ENCODE measurements at places on chromosomes 3 and 15.

GRCh38 chr3:149401926-149402310 lies 24.5 kb upstream of the TM4SF1 start:
- no peak for DNase-seq

- peak; percentile 79 for DNase-seq
These were observed 728 bp downstream of the CRTC3 start for GRCh38 chr15:90530250-90531051.

DNA sequence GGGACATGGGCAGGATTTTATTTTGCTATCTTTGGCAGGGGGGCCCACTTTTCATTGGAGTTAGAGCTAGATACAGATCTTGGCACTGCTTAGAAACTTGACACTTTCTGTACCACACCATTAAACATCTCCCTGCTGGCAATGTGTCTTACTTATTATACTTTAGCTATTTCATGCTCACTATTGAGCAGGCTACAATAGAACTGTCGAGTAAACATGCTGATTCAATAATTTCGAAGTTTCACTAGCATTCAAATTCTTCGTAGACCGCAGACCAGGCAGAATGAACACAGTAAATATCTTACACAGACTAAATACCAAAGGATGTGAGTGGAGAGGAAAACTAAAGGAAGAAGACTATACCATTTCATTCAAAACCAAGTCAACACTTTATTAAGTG lies 180.8 kb downstream of the UNC13C start:
- no peak for DNase-seq

DNA sequence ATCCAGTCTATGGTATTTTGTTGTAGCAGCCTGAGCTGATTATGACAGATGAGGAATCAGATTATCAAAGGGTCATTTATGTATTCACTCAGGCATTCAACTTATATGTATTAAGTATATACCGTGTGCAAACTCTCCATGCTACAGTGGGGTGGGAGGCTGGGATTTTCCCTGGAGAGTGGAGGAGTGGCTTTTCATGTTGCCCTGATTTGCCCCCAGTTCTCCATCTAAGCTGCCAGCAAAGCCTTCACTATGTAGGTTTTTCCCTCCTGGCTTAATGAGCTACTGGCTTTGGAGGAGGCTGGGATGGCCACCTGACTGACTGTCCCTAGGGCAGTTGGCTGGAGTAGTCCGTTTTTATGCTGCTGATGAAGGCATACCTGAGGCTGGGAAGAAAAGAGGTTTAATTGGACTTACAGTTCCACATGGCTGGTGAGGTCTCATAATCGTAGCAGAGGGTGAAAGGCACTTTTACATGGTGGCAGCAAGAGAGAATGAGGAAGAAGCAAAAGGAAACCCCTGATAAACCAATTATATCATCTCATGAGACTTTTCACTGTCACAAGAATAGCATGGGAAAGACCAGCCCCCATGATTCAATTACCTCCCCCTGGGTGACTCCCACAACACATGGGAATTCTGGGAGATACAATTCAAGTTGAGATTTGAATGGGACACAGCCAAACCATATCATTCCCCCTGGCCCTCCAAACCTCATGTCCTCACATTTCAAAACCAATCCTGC lies 253.9 kb downstream of the RPLP1 start:
- DNase-seq, result no peak

All from right cardiac atrium (tissue), 5 donors.